ENCODE measurements at places on chromosomes 16 and 17.

- DNase-seq: no peak
Measured at GRCh38 chr17:58332778-58333735, 4.5 kb upstream of the TSPOAP1 start.

- no peak for DNase-seq
Measured at GRCh38 chr17:29376667-29377270, 13.4 kb upstream of the TAOK1 start.

GRCh38 chr17:41812381-41813151, at the start of gene FKBP10:
FKBP10 (plus strand) TSS chr17:41813004; CDS start chr17:41813035, 31 bp downstream.
- no peak for DNase-seq

GRCh38 chr17:43406676-43407645, 8.2 kb downstream of the ARL4D start:
- no peak for DNase-seq

DNA sequence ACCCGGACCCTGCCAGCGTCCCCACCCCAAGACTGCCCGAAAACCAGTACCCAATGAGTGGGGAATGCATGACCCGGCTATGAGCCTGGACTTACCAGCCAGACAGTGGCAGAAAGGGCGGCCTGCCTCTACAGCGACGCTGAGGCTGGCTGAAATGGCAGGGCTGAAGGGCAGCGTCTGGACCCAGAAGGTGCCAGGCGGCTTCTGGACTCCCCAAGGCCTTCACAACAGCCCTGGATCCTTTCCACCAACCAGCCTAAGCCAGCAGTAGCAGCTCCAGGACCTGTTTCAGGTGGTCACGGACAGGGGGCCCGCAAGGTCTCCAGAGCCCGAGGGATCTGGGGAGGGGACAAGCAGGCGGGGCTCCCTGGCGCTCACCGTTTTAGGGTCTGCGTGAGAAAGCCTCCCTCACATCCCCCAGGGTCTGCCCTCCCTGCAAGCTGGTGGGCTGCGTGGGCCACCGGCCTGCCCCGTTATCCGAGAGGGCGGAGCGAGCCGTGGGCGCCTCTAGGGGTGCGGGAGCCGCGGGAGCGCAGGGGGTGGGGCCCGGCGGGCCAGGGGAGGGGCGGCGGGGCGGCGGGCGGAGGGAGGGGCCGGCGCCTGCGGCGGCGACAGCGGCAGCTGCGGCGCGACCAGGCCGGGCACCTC, at the start of gene RIPOR1:
TSS of gene RIPOR1 (plus strand) at position 608 of the 648 bp plus-strand sequence. CDS start 9,618 bp downstream, outside the sequence.
- DNase-seq: no peak

GRCh38 chr16:55012362-55012761, 81.7 kb downstream of the IRX5 start:
- DNase-seq: no peak

DNA sequence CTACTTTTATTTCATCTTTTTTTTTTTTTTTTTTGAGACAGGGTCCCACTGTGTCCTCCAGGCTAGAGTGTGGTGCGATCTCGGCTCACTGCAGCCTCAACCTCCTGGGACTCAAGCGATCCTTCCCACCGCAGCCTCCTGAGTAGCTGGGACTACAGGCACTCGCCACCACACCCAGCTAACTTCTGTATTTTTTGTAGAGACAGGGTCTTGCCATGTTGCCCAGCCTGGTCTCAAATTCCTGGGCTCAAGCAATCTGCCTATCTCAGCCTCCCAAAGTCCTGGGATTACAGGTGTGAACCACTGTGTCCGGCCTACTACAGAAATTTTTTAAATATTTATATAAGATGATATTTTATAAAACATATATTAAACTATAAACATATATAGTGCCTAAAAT, 4.8 kb downstream of the MYO18A start:
- DNase-seq: no peak

GRCh38 chr17:40243761-40244160, 24.7 kb downstream of the WIPF2 start:
- no peak for DNase-seq

GRCh38 chr16:57092786-57093411, 516 bp downstream of the CPNE2 start:
- no peak for DNase-seq

GRCh38 chr17:41026715-41027471, at the start of gene KRTAP1-5:
KRTAP1-5 (minus strand) TSS chr17:41027208; CDS start chr17:41027155, 53 bp downstream.
- no peak for DNase-seq

DNA sequence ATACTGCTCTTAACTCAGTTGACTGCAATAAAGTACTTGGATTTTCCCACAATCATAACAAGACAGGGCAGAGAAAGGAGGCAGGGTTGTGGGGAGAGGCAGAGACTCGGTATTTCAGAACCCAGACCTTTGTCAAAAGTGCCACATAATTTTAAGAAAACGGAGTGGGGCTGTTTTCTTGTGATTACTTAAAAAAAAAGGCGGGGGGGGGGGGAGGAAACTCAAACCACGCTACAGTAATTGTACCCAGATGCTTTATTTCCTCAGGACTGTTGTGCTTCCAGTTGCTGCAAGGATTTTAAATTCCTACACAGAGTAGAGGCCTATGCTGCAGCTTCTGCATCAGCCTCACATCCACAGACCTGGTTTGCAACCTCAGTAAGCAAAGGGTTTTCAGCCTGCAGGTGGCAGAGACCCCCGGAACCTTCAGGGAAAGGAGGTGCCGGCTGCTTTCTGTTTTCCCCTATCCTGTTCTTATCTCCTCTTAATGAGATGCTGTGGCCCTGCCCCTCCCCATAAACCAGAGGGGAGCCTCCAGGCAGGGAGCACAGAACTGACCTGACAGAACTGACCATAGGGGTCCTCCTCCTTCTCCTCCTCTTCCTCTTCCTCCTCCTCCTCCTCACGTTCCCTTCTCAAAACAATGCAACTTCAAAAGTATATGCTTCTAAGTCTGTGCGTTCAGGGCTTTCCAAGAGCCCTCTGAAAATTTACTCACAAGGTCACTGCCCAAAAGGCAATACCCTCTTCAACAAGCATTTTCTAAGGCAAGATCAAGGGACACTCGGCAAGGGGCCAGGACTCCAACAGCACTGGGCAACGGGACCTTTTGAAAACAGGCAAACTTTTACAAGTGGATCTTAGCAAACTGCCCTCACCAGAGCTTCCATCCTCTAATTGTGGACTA, 7.5 kb downstream of the AXIN2 start:
- DNase-seq: no peak

DNA sequence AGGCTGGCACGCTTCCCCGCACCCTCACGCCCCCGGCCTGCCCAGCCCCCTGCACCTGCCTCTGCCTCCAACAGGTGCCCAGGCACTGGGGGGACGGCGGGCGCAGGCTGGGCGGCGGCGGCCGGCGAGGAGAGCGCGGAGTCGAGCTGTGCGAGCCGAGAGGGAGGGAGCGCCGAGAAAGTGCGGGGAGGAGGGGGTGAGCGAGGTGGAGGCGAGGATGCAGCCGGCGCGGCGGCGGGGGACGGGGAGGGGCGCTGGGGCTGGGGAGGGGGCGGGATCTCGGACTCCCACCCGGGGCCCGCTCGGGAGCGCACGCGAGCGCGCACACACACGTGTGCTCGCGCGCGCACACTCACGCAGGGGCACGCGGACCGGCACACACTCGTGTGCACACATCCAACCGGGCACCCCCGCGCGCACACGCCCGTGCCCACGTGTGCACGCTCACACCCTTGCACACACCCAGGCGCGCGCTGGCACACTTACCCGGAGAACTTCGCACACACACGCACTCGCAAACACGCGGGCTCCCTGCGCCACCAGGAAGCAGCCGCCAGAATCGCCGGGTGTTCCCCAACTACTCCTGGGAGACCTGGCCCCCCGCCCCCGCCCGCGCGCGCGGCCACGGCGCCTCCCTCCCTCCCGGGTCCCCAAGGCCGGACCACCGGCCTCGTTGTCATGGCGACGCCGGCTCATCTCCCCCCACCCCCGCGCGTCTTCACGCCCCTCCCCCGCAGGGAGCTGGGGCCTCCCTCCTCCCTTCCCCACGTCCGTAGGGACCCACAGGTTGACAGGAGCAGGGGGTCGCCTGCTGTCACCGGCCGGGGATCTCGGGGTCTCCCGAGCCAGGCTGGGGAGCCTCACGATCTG, at the start of gene DOC2A:
TSS of gene DOC2A (minus strand) at position 184 of the 870 bp plus-strand sequence. CDS start 805 bp downstream, outside the sequence.
- DNase-seq: no peak

GRCh38 chr17:69518951-69519350, 104.5 kb downstream of the MAP2K6 start:
- DNase-seq: no peak

GRCh38 chr16:69564845-69565670, 708 bp upstream of the NFAT5 start:
- no peak for DNase-seq

- DNase-seq: no peak
Measured at GRCh38 chr17:48219617-48220016, 112.1 kb downstream of the SNX11 start.

GRCh38 chr17:55731586-55732250, 9.1 kb upstream of the TMEM100 start:
- DNase-seq: no peak

- no peak for DNase-seq
Measured at GRCh38 chr16:86270696-86271095, 239.6 kb upstream of the FOXF1 start.

All from GM12864 (cell line).